ENCODE measurements at places on chromosomes 4 and X.

DNA sequence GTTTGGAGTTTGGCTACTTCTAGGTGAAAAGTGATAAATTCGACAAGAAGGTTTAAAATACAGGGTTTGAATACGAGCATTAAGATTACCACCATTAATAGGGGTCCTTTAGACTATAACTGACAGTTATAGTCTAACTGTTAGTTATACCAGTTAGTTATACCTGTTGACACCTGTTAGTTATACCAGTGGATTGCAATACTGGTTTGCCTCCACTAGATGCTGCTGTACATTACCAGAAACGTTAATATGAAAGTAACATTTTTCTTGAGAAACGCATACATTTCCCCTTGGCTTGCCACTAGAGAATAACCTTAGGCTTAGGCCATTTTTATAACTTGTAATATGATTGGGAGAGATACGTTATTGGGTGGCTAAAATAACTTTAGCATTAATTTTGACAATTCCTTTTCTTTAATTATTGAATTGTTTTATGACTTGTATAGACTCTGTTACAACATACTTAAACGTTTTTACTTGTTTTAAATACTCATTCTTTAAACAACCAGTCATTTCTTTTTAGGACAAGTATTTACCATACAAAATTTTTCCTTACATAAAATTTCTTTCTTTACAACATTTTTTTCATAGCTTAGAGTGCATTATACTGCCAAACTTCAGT lies 911.2 kb downstream of the FSTL5 start:
- no peak for DNase-seq

DNA sequence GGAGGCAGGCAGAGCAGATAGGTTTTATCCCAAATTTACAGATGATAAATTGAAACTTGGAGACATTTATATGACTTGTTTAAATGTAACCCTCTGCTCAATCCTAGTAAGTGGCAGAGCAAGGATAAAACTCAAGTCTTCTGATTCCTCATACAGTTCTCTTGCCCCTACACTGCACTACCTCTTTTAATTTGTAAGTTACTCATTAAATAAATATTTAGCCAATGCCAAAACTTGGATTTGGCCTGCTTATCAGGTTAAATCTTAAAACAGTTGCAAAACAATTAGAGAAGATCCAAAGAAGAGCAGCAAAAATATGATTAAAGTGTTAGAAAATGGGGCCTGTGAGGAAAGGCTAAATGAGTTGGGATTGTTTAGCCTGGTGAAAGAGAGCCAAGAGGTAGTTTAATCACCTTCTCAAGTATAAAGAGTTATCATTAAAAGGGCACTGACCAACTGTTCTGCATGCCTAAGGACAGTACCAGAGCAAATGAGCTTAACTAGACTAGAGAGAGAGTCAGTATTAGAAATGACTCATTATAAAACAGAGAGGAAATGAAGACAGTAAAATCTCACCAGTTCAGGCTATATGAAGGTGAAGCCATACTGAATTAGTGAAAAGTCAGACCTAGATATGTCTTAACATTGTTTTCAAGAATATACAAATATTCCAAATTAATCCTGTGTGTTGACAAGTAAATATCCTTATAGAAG lies 146.3 kb downstream of the GRIA3 start:
- DNase-seq = no peak

- no peak for DNase-seq
Measured at GRCh38 chr4:150302553-150302952, 224.3 kb downstream of the DCLK2 start.

DNA sequence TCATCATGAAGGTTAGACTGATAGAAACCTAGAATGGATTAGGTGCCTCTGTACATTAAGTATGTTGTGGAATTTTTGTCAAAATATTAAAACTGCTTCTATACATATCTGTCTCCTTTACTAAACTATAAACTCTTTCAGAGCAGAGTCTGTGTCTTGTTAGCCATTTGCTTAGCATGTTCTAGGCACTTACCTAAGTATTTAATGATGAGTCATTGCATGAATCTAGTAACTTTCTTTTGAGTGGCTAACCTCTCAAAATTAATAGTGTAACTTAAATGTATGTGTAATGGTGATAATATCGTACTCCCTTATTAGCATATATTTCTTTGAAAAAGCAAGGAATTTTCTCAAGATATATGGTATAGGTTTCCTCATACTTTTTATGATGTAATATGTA lies 57.8 kb downstream of the RAP1GDS1 start:
- no peak for DNase-seq

- DNase-seq = no peak
Measured at GRCh38 chrX:72366701-72367454, 61.2 kb upstream of the CITED1 start.

DNA sequence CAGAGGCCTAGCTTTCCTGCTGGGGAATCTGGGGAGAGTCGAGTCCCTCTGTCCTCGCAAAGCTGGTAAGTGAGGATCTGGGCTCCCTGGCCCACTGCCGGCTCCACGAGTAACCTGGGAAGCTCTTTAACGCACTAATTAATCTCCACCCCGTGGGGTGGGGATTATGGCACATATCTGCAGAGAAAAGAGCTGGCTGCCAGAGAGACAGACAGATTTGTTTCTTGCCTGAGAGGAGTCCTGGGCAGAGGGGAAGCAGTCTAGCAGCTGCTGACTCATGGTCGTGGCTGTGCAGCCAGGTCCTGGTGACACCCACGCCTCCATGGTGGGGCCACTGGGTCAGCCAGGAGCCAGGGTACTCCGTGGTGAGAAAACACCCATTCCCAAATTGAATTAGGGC lies 14.0 kb downstream of the SORCS2 start:
- DNase-seq = no peak

GRCh38 chr4:87624698-87625097 lies 16.4 kb downstream of the DSPP start:
- no peak for DNase-seq

GRCh38 chrX:57104921-57105398 lies 16.4 kb downstream of the SPIN2B start:
- no peak for DNase-seq

- no peak for DNase-seq
Measured at GRCh38 chr4:71860643-71861042, 76.8 kb upstream of the GC start.
